ENCODE measurements at places on chromosomes 11 and 22.

DNA sequence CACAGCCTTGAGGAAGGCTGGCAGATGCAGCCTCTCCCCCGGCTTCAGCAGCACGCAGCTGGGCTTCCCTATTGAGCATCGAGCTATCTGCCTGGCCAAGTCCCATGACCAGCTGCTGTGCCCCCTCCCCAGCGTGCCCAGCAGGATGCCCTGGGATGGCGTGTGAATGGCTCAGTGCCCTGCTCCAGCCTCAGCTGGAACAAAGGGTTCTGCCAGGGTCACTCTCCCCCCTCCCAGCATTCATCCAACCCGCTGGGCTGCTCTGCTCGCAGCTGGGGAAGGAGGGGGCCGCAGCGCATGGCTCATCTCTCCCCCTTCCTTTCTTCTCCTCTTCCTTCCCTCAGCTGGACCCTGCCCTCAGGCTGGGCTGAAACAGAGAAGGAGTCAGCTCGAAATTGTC lies 14.5 kb downstream of the LRP4 start:
- DNase-seq, result no peak

DNA sequence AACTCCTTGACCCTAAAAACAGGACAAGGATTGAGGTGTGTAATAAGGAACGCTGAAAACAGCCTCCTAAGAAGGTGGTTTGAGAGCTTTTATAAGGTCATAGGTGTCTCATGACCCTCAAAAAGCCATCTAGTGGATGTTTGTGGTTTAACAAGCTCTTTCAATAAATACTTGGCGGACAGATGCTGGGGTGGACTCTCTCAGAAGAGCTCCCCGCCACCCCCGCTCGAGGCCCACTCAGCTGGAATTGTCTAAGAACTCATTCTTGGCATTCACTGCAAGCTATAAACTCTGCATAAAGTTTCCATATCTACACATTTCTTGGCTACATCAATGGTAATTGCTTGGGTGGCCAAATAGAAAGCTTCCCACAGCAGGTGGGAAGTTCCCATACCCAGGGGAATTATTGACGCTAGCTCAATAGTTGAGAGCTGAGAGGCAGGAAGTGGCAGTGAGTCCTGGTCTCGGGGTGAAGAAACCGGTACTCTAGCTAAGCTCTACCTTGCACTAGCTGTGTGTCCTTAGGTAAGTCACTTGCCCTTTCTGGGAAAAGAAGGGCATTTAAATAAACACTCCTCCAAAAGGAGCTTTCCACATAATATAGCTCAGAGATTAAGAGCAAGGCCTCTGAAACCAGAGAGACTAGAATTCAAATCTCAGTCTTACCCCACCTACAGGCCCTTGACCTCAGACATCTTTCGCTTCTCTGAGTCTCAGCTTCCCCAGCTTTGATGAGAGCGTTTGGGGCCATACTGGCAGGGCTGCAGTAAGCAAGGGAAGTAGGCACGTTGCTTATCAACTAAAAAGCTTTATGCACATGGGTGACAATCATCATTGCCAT lies 6.4 kb downstream of the MS4A15 start:
- DNase-seq, result no peak

DNA sequence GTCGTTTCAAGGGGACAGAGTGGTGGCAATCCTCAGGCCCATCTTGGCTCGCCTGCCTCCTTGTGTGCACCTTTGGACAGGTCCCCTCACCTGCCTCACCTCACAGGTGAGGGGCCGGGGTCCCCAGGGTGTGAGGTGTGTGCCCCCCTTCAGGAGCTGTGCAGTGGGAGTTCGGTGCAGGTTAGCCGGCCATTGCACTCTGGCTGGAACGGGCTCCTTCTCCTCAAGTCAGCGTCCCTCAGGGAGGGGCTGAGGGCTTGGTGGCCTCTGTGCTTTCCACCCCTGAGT lies 269.1 kb downstream of the TBC1D22A start:
- no peak for DNase-seq

DNA sequence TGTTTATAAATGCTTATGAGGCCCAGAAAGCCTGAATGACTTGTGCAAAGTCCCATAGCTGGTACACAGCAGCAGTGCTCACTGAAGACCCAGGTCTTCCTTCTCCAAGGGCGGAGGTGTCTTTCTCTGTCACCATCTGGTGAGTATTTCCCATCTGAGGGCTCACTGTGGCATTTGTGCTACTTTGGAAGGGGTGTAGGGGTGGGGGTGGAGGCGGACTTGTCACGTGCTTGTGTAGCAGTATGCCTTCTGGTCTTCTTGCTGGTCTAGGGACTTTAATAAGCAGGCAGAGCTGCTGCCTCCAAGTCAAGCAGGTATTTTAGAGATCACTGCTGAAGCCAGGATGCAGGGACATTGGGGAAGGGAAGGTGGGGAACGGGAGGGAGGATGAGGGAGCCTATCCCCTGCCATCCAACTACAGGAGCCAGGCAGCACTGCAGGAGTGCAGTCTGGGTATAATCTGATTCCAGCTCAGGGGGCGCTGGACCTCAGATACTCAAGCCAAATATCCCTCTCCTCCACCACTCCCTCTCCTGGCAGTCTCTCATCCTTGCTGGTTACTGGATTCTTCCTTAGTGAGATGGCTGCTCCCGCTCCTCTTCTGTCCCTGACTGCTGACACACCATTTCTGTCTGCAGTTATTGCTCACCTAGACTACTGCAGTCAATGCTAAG lies 3.4 kb downstream of the ABCC8 start:
- no peak for DNase-seq

GRCh38 chr22:44326491-44326885 lies 13.7 kb upstream of the SHISAL1 start:
- no peak for DNase-seq

GRCh38 chr11:125221461-125221860 lies 56.9 kb downstream of the PKNOX2 start:
- no peak for DNase-seq

DNA sequence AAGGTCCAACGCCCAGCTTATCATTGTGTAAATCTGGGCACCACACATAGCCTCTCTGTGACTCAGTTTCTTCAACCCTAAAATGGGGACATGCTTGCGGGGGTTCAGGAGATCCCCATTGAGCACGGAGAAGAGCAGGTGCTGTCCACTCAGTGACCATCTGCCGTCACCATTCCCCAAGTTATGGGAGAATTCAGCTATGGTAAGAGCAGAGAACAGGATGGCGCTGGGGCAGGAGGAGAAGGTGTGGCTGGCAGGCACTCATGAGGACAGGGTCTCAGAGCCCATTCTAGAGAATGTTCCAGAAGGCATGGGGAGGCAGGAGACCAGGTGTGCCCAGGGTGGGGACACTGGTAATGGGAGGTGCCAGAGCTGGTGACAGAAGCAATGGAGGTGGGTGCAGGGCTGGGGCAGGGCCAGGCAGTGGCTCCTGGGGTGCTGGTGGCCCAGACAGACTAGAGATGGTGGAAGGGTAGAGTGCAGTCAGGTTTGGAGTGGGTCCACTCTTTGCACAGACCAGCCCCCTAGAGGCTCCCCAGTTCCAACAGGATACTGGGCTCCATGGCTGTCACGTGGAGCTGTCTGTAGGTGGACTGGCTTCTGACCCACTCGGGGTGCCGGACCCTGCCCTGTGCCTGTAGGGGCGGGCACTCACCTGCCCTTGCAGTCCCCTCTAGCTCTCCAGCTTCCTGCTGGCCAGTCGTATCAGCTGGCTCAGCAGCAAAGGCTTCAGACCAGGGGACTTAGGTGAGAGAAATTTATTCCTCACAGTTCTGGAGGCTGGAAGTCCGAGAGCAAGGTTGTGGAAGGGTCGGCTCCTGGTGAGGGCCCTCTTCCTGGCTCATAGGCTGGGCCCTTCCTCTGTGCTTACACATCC lies 84.7 kb downstream of the CDKN1C start:
- DNase-seq, result no peak

DNA sequence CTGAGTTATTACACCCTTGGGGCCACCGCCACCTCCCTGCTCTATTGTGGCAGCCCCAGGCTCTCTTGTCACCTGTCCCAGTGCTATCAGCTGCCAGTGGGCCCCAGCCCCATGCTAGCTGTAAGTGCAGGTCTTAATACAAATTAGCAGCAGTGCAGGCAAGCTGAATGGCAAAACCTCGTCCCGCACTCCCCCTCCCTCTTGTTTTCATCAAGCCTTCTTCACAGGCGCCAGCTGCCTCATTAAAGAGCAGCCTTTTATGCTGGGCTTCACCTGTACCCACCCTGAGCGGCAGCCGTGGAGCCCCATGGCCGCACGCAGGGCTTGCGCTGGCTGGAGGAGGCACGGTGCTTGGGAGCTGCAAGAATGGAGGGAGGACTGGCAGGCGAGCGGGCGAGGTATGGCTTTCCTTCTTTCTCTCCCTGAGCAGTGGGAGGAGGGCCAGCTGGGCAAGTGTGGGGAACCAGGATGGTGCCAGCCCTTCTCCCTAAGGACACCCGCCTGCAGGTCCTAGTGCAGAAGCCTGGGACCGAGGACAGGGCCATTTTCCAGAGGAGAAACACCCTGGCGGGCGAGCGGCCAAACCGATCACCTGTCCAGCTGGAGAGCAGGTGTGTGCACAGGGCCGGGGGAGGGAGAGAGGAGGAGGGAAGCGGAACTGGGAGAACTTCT lies 70.7 kb downstream of the FLI1 start:
- DNase-seq, result no peak

- no peak for DNase-seq
Measured at GRCh38 chr11:116972691-116973090, 125.5 kb downstream of the SIK3 start.

DNA sequence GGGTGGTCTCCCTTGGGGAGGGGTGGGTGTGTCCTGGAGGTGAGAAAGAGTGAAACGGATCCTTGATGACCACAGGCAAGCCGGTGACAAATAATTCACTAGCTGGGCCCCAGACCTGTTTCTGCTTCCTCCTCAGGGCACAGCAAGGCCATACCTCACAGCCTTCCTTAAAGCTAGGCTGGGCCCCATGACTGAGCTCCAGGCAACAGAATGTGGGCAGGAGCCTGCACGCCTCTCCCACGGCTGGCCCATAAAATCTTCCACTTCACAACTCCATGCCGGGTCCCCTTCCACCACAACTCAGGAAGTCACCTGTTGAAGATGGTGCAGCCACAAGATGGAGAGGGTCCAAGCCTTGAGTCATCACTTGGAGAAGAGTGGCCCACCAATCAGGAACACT lies 23.9 kb downstream of the SLC22A12 start:
- no peak for DNase-seq

GRCh38 chr22:25111579-25112517 lies 87.8 kb upstream of the CRYBB3 start:
- DNase-seq, result no peak

DNA sequence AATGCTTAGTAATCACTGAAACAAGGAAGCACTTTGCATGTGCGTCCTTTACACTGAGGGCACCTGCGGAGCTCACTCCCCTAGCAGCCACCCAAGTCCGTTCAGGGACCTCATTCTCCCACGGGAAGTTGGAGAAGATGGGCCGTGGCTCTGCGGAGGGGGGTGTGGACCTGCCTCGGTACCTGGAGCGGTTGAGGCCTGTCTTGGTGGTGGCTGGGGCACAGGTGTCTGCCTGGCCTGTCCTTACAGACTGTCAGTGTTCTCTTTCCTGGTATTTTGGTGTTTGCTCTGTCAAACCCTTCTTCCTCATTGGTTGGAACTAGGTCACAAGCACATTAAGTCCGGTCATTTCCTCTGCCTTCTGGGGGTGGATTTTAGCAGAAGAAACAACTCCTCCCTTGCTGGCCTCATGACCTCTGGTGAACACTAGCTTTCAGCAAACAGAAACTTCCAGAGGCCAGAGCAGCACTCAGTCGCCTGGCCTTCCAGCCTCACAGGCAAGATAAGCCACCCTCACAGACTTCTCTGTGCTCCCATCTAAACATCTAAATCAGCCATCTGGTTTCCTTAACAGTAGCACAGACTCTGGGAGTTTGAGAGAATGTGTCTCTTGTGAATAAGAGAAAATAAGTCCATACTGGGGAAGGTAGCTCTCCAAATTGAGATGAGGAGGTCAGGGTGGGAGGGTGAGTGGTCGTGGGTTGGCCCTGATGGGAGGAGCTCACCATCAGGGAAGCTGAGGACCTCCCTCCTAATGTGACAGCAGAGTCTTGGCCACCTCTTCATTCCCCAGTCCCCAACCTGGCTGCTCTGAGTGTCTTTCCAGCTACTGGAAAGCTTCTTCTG lies 8.6 kb downstream of the SNAP29 start:
- DNase-seq, result no peak

- no peak for DNase-seq
Measured at GRCh38 chr11:72643547-72643946, 30.7 kb downstream of the PDE2A start.

GRCh38 chr11:16862726-16863125 lies 124.3 kb downstream of the C11orf58 start:
- DNase-seq, result no peak

DNA sequence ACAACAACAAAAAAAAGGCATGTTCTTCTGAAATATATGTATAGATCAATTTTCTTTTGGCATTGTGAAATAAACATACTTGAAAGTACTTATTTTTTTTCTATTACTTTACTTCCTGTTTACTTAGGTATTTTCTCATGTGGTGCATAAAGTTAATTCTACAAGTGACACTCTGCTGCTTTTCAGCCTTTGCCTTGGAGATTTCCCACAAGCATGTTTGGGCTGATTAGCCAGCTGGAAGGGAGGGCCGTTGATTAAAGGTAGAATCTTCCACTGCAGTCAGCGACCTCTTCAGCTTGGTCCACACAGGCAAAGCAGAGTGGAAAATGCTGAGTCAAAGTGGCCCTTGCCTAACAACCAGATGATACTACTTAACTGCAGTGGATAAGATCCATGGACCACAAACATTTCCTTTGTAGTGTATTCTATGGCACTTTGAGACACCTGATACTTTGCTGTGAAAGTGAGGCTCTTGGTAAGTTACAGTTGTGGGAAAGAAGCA lies 176.0 kb downstream of the ARHGAP42 start:
- no peak for DNase-seq

- peak; percentile 79 for DNase-seq
Measured at GRCh38 chr22:31248138-31248745, 36.1 kb downstream of the LIMK2 start.
